ENCODE measurements at places on chromosomes 7 and 10. TPM values are rescaled to one million over a fixed set of nuclear protein-coding genes. Genes with fewer than 3 reads are reported as not detected.

- DNase-seq = no peak
Measured at GRCh38 chr7:43864126-43864525, 5.2 kb downstream of the MRPS24 start.

Gene MALRD1
- polyA plus RNA-seq = 2.7 TPM

DNA sequence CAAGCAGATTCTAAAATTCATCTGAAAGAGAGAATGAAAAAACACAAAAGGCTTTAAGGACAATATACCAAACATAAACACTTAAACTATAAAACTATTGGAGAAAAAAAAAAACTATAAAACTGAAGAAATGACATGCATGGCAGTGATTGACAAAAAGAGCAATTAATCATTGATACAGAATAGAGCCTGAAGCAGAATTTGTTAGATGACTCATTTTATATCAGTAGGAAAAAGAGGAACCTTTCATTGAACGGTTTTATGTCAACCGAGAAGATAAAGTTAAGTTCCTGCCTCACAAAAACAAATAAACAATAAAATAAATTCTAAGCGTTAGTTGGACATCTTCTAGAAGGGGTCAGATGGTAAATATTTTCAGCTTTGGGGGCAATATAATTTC is 23.3 kb downstream of the NPY start:
- DNase-seq = no peak

DNA sequence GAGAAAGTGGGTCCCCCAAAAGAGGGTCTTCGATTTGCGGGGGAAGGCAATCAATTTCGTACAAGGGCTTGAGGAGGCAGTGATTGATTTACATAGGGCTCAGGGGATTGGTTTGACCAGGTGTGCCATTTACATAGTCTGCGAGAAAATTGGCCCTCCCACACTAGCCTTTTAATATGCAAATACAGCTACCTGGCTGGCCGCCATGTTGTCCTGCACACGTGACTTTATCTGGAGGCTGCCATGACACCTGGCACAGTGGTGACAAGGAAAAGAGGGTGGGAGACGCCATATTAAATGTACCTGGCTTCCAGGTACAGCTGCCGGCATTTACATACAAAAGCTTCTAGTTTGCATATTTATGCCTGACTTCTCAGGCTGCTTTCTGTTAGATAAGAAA is 1577.2 kb upstream of the LRRTM3 start:
- no peak for DNase-seq

- no peak for DNase-seq
Measured at GRCh38 chr7:44220358-44221112, 19.8 kb downstream of the YKT6 start.

DNA sequence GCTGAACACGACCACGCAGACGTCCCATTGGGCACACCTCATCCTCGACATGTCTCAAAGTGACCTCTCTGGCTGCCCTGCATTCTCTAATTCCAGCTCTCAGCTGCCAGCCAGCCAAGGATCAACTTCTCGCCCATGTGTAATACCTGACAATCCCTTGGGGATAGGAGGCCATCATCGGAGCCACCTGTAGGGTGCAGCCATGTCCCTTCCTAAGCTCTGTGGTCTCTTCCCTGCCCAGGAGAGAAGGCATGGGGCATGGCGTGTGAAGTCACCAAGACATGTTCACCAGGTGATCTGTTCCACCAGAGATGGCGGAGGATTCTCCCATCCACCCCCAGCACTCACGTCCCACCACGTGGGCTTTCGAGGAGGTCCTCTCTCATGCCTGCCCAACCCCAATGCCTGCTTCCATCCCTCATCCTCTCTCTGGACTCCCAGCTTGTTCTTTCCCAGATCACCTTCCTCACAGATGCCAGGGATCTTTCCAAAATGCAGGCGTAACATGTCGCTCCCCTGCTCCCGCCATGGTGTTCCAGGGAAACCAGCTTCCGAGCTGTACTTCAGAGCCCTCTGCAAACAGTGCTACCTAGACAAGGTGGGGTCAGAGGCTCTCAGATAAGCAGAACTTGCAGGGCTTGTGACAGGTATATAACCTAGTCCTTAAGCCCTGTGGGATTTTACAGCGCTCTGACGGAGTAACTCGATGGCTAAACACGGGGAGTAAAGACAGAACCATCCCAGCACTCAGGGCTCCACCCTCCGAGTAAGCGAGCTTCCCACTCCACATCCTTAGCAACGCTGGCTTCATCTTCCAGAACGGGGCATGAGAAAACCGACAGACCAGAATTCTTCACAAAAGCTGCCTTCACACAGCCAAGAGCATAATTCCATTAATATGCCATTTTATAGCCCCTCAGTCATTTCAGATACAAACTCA is 41.1 kb downstream of the BRI3 start:
- DNase-seq = no peak

- no peak for DNase-seq
Measured at GRCh38 chr7:44969049-44969700, 9.6 kb downstream of the MYO1G start.

Gene ANXA8
- 0.21 TPM for polyA plus RNA-seq

DNA sequence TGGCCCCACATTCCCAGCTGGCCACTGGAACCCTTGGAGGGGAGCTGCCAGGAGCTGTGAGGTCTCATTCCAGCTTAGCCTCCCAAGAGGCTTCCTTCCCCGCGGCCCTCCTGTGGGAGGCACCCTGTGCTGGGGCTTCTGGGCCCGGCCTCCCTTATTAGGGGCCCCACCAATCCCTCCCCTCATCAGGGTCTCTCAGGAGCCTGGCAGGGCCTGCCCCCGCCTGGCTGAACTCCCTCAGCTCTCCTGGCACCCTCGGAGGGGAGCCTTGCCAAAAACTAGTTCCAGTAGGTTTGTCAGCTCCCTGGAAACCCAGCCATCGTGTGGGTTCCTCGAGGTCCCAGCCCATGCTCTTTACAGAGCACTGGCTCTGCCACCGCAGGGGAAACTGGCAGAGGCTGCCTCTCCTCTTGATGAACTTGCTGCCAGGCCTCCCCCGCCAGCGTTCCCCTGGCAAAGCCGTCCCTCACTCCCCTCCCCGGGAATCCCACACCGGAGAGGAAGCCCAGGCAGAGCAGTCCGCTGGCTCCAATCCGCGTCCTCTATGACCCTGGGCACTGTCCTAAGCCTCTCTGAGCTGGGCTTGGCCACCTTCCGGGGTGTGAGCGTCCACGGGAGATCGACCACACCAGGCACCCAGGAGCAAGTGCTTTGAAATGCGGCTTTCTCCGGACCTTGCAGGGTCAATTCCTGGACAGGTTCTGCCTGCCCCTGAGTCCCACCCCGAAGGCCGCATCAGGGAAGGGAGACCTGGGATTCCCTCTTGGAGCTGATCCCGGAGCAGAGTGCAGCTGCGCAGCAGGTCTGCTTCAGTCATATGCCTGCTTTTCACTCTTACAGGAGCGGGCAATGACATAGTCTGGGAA is 139.8 kb downstream of the ARHGAP22 start:
- DNase-seq = no peak

GRCh38 chr10:12324530-12324929 is 24.8 kb upstream of the CAMK1D start:
- DNase-seq = no peak

Gene GIMAP2
- 10.1 TPM for polyA plus RNA-seq

Gene NAT16
- not detected for polyA plus RNA-seq

Gene GRM3
- 0.18 TPM for polyA plus RNA-seq

Gene CLRN3
- 22.8 TPM for polyA plus RNA-seq

DNA sequence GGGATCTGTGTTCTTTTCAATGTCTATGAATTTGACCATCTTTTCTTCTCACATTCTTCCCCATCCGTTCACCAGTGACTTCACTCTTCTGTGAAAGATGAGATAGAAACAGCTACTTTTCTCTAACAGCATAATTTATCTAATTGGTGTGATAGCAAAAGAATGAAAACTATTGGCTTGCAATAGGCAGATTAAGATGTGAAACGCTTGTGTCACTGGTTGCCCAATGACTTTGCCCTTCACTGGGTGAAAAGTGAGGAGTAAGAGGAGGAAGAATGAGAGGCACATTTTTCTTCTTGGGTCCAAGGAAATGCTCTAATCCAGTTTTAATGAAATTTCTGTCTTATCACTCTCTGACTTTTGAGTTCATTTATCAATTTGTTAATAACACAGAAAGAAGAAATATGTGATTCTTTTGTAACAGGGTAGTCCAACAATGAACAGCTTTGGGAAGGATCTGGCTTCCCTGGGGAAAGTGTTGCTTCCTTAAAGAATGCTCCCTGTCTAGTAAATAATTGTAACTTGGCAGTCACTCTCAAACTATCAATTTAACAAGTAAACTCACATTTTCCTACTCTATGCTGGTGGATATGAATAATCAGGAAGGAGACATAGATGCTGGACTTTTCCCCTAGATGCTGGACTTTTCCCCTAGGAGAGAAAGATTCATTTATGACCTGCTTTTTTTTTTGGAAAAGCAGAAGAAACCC is 35.1 kb downstream of the BET1 start:
- no peak for DNase-seq

DNA sequence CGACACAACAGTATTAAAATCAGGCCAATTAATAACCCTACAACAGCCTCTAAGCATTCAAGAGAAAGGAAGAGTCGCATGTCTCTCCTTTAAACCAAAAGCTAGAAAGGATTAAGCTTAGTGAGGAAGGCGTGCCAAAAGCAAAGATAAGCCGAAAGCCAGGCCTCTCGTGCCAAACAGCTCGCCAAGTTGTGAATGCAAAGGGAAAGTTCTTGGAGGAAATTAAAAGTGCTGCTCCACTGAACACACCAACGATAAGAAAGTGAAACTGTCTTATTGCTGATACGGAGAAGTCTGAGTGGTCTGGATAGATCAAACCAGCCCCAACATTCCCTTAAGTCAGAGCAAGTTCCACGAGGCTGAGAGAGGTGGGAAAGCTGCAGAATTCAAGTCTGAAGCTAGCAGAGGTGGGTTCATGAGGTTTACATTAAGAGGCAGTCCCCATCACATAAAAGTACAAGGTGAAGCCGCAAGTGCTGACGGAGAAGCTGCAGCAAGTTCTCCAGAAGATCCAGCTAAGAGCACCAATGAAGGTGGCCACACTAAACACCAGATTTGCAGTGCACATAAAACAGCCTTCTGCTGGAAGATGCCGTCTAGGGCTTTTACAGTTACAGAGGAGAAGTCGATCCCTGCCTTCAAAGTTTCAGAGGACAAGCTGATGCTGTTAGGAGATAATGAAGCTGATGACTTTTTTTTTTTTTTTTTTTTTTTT is 194.8 kb downstream of the MAD1L1 start:
- DNase-seq = no peak

DNA sequence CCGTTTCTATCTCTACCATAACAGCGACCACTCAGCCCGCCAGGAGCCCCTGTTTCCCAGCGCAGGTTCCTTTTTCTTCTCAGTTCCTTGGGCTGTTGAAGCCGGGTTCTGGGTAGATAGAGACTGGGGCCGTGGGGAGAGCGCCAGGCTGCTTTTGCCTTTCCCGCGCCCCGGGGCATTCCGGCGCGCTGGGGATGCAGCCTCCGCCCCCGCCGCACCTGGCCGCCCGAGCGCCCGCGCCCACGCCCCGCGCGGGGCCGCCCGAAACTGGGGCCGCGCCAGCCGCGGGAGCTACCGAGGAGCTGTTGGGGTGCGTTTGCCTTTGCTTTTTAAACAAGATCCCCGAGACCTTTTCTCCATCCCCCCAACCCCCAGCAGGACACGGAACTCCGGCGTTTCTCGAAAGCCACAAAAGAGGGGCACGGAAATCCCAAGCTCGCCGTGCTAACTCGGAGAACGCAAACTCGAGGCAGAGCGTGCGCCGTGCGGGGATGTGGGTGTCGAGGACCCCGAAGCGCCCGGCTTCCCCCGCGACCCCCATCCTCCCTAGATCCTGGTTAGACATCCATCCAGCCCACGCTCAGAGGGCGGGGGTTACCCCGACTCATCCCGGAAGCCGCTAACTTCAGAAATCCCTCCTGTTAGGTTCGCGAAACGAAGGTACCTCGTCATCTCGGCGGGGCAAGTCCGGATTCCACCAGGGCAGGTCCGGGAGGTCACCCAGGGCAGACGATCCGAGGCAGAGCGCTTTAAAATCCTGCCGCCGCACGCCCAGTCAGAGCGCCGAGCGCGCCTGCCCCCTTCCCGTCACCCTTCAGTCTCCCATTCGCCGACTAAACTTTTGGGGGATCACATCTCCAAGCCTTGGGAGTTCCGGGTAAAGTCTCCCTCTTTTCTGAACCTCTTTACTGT is 1.0 kb downstream of the GRM8 start:
- DNase-seq = no peak

GRCh38 chr7:101420436-101420835 is 57.8 kb downstream of the COL26A1 start:
- no peak for DNase-seq

- no peak for DNase-seq
Measured at GRCh38 chr10:15295537-15296325, 75.4 kb downstream of the FAM171A1 start.

DNA sequence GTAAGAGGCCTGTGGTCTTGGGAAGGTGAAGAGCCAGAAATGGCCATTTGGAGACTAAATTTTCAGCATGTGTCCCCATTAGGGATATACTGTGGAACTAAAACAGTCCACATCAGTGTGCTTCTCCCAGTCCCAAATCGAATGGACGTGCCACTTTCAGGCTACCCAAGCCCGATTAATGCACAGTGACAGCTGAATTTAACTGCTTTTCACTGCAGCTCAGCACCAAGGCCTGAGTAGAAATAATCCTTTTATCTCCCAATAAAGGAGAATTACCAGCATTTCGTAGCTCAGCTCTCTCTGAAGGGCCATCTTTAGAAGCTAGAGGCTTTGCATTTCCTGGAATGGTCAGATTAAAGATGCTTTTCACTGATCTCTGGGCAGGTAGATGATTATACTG is 183.3 kb downstream of the NPSR1 start:
- no peak for DNase-seq

DNA sequence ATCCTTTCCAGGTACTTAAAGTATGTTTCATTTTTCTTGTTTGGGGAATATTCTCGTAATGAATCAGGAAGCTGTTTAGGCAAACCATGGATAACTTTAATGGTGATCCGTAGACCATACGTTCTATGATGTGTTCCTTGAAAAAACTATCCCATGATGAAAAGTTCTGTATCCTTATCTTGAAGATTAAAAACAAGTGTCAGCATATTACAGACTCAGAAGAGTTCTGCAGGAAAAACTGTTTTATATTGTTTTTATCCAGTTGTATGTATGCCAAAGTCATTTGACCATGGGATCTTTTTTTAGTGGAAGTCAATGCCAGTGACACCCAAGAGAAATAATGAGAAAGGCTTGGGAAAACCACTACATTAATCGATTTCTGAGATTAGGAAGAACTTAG is 52.0 kb downstream of the DLD start:
- DNase-seq = no peak

DNA sequence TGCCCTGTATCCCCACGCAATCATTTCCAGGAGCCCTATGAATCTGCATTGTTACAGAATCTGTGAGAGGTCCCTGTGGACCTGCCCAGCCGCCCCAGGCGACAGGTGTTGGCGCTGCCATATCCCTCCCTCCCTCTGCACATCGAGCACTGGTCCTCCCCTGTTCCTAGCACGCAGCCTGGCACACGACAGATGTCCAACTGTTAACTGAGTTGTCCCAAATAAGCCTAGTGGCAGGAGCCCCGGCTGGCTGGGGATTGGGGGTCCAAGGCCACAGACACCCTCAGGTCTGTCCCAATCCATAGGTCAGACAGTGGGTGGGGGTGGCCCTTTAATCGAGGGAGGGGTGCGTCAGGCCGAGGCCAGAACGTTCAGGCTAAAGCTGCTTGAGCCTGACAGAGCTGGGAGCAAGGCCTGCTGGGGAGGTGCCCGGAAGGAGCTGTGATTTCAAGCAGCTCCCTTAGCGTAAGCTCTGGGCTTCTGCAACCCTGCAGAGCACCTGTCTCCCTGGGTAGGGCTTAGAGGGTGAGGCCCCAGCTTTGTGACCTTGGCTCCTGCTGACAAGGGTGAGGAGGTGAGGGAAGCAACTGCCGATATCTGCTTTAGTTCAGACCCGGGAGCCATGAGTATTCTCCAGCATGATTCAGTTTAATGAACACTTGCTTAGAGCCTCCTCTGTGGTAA is 40.1 kb downstream of the ADRA2A start:
- no peak for DNase-seq

Gene STEAP2
- 10.2 TPM for polyA plus RNA-seq

Gene GRID2IP
- 0.57 TPM for polyA plus RNA-seq

Gene UROS
- polyA plus RNA-seq = 65.8 TPM
